ENCODE measurements at places on chromosomes 2 and 18.

GRCh38 chr2:36277881-36278523 lies 77.6 kb upstream of the CRIM1 start:
- ATAC-seq: peak; percentile 62

DNA sequence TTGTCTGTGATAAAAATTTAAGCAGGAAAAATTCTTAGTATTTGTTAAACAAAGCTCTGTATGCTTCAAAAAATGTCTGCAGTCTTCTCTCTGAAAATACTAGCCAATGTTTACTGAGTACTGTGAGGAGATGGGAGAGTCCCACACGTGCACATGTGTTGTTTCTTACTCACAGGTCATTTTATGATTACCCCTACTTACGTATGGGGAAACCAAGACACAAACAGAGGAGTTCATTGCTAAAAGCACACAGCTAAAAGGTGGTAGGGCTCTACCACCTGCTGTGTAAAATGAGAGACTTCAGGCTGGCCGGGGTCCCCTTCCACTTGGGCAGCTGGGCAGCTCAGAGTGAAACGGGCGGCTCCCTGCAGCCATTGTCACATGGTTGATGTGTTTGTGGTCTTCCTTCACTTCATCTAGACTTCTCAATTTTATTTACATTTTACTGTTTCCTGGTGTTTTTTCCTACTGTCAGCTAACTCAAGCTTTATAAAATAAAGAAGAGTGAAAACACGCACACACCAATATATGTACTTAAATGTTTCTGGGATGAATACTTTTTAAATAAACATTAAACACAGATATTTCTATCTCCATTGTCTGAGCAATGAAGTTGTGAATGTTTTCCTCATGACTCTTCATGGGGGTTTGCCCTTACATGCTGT lies 71.2 kb downstream of the MBP start:
- peak; percentile 22 for ATAC-seq

DNA sequence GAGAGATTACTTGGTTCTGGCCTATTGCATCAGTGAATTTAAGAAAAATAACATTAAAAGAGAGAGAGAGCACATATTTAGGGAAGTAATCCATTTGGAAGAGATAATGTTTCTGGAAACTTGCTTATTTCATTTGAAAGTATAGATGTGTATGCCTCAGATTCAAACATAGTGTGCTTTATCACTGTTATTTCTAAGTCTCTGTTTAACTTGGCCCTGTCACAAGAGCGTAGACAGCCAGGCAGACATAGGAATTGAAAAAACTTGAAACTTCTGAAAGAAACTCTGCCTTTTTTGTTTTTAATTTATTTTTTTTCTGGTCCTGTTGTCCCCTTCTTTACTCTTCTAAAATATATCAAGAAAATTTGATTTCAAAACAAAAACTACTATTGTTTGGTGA lies 849.1 kb downstream of the CNTNAP5 start:
- ATAC-seq: no peak

GRCh38 chr2:39632876-39633275 lies 32.8 kb upstream of the TMEM178A start:
- no peak for ATAC-seq

- peak; percentile 51 for ATAC-seq
These were observed 82.5 kb upstream of the STPG4 start for GRCh38 chr2:47237375-47238334.

DNA sequence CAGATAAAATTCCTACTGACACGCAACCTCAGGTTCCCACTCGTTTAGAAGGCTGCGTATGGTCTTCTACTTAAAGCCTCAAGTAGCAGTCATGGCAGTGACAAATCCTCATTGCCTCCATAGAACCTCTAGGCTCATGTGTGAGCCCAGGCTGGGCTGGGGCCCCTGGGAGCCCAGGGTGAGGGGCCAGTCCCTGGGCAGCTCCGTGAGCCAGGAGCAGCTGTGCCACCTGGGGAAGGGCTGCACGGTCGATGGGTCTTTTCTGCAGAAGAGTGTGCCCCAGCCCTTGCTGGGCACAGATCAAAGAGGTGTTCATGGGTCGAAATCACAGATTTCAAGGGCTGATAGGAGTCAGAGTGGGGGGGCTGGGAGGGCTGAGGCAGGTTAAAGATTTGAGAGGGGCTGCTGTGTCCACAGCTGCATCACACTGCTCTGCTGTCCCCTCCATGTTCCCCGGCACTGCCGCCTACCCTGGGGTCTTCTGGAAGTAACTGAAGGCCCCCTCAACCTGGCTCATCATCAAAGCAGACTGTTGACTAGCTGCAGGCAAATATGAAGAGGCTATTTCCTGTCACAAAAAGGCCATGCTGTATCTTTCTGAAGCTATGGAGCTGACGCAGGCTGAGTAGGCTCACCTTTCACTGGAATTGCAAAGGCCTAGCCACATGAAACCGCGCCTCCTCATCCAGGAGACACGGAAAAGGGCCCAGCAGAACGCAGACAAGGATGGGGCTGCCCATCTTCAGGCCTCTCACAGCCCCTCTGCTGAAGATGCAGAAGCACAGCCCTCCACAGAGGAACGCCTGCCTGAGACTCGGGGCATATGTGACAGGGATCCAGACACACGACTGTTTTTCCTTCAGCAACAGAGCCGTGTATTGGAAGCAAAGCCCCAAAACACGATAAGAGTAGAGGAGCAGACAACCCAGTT lies 35.7 kb upstream of the ALPP start:
- ATAC-seq: no peak

GRCh38 chr2:238793306-238793705 lies 54.6 kb upstream of the TWIST2 start:
- no peak for ATAC-seq

DNA sequence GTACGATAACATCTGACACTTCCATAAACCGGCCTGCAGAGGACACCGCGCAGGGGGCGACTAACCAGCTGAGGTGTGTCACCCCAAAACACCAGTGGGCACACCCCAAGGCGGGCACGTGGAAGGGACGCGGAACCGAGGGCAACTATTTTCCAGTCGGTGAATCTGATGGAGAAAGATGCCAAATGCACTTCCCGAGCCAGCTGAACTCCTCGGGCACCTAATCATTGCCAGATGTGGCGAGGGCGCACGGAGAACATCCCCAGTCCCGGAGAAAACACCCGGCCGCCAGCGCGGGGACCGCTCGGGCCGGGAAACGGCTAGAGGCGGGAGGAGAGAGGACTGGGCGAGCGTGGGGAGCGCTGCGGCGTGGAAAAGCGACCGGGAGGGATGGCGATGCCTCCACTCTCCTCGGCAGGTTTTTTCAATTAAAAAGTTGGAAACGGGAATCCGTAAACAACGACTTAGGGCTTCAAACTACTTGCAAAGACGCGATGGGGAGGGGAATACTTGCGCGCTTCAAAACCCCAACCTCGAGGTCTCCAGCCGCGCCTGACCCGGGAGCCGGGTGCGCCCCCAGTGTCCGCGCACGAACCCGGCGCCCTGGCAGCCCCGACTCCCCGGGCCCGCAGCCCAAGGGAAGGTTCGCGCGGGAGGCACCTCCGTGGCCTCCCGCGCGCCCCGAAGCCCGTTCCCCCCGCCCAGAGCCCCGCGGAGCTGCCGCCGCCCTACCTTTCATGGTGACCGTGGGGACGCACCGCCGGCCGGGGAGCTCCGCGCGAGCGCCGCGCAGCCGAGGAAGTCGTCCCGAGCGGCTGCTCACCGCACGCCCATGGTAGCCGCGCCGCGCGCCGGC lies 497 bp downstream of the COLEC12 start:
- no peak for ATAC-seq

GRCh38 chr2:36664696-36665076 lies 31.8 kb upstream of the VIT start:
- ATAC-seq: no peak

DNA sequence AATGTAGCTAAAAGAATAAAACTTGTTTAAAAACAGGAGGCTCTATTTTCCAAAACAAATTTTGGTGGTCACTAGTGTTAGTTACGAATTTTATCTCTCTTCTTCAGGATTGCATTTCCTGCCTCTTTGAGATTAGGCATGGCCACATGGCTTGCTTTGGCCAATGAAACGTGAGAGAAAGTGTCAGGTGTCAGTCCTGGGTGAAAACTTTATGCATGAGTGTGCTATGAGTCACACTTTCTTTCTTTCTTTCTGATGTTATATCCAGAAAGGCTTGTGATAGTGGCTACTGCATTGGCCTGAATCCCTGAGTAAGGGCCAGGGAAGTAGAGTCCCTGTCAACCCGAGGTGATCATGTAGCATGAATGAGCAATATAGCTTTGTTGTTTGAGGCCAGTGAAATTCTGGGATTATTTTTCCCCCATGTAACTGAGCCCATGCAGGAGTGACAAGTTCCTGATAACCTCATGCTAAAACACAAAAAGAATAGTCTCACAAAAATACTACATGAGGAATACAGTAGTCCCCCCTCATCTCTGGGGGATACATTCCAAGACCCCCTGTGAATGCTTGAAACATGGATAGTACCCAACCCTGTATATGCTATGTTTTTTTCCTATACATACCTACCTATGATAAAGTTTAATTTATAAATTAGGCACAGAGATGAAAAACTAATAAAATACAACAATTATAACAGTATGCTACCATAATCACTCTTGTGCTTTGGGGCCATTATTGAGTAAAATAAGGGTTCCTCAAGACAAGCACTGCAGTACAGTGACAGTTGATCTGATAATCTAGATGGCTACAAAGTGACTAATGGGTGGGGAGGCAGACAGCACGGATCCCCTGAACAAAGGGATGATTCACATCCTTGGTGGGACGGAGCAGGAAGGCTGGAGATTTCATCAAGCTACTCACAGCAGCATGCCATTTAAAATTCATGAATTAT lies 109.5 kb downstream of the CDC42EP3 start:
- ATAC-seq: peak; percentile 99

DNA sequence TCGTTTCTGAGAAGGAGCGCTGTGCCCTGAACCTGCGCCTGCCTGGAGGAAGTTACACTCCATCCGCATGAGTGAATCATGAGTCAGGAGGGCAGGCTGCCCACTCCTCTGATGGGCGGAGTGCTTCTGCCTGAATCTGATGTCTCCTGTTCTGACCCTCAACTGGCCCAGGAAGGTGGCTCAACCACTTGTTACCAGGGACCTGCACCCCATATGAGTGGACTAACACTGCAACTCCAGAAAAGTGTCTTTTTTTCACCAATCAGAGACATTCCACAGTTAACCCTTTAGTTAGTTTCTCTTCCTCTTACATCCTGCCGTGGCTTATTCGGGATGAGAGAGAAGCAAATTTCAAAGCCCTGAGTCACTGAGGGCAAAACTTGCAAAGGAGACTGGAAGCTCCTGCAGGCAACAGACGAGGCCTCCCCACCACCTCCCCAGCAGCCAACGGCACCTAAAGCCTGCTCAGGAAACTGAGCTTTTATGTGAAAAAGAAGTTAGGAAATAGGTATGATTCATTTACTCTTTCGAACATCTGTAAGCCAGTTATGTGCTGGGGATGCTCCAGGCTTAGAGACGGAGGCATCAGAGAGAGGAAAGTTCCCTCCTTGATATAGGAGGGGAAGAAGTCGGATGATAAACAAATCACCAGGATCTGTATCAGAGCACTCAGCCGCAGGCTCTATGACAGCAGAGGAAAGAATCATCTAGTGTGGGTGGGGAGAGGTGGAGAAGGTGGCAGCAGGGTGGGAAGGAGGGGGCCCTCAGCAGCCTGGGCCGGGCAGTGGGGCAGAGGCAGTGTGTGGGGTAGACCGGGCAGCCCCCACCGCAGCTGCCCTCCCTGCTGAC lies 30.9 kb downstream of the MBP start:
- ATAC-seq: peak; percentile 72

DNA sequence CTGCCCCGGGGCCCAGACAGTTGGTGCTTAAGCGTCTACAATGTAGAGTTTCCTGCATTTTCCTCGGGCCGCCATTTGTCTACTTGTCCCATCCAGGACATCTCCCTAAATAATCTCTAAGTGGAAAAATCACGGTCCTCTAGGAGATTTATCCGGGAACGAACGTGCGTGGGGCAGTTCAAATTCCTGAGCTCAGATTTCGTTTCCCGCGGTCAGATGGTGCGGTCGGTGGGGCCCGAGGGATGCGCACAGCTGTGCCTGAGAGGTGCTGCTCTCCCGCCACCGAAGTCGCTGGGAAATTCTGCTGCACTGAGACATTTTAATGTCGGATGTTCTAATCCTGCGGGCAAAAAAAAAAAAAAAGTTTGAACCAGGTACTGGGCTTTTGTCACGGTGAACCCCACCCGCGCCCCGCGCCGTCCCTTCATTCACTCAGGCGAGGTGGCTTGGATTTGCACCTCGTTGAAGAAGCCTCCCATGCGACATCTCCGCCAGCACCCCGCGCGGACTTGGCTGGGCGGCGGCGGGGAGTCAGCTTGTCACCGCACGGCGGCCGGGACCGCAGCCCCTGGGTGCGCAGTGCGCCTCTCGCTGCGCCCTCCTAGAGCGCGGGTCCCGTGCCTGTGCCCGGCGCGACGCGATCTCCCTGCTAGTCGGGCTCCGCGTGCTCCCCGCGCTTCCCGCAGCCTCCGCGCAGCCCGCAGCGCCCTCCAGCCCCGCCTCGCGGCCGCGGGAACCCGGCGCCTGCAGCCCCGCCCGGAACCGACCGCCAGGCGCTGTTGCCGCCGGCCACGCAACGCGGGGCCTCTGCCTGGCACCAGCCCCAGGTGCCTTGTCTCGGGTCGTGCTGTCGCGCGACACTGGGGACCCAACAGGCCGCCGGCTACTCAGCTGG lies 191.9 kb upstream of the TCF4 start:
- no peak for ATAC-seq

- no peak for ATAC-seq
These were observed 290.8 kb downstream of the CCDC85A start for GRCh38 chr2:56474412-56475158.

DNA sequence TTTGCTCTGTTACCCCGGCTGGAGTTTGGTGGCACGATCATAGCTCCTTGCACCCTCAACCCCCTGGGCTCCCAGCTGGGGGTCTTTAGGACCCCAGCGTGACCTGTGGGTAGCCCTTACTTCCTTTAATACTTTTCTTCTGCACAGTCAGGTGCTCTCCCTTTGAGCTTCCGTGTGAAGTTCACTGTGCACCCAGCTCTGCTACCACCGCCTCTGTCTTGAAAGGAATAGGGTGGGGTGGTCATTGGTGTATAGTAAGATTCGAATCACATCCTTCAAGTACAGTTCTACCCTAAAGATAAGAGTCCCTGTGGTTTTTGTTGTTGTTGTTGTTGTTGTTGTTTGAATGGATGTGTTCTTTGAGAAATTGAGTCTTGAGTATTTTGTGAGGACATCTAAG lies 267.4 kb downstream of the NEDD4L start:
- no peak for ATAC-seq

GRCh38 chr2:199926806-199927205 lies 15.7 kb downstream of the C2orf69 start:
- no peak for ATAC-seq

GRCh38 chr2:96095116-96095636 lies 21.2 kb downstream of the ADRA2B start:
- ATAC-seq: no peak

- ATAC-seq: peak; percentile 77
These were observed 479.7 kb upstream of the ID2 start for GRCh38 chr2:8202132-8202531.

DNA sequence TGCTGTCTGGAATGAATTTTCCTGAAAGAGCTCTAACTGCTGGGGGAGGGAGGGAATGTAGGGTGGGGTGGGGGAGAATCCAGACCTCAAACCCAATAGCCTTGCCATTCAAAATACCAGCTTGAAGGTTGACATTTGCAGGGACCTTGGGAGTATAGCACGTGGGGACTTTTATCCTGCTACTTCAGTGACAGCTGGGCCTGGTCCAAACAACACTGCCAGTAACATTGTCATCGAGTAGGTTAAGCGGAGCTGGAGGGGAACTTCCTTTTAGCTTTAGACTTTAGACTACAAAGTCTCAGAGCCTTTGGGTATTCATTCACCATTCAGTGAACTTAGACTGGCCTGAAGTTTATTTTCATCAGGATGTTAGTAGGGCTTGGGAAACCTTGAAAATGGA lies 248.7 kb downstream of the MEIS1 start:
- ATAC-seq: no peak

All from activated T-helper 17 cell treated with anti-CD3 and anti-CD28 coated beads, Interleukin-2, amount 50 U/mL, for 72 hours (primary cell).